ENCODE measurements at places on chromosomes 2 and 18. TPM values are rescaled to one million over a fixed set of nuclear protein-coding genes. Genes with fewer than 3 reads are reported as not detected.

GRCh38 chr18:7619676-7620075 lies 52.6 kb downstream of the PTPRM start:
- H3K4me3 ChIP-seq, result no peak overlapping the region
- peaks cover 3% of the 10 kb centered on the region for H3K4me1 ChIP-seq
- H3K27me3 ChIP-seq, result no peaks in the 10 kb centered on the region
- H3K36me3 ChIP-seq, result no peaks in the 10 kb centered on the region
- no peak for DNase-seq
- no peak overlapping the region for H3K27ac ChIP-seq

DNA sequence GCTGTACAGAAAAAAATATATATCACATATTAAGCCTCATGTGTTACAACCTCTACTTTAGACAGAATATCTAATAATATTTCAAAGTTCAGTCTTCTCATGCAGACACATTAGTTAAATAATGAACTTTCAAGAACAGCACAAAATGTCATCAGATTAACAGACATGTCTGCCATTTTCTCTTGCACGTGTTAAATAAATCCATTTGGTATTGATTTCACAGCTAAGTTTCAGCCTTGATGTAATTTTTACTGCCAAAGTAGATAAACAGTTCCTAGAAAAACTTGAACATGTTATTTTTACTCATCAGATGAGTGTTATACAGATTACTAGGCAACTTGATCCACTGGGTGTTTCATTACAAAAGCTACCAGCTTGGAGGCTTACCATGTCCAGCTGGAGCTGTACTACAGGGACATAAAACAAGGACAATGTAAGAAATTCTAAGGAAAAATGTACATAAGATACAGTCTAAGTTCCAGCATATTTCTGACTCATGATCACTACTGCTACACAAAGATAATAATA lies 290.7 kb upstream of the DDX18 start:
- H3K4me3 ChIP-seq, result no peak overlapping the region
- DNase-seq, result no peak
- H3K36me3 ChIP-seq, result no peaks in the 10 kb centered on the region
- no peaks in the 10 kb centered on the region for H3K4me1 ChIP-seq

DNA sequence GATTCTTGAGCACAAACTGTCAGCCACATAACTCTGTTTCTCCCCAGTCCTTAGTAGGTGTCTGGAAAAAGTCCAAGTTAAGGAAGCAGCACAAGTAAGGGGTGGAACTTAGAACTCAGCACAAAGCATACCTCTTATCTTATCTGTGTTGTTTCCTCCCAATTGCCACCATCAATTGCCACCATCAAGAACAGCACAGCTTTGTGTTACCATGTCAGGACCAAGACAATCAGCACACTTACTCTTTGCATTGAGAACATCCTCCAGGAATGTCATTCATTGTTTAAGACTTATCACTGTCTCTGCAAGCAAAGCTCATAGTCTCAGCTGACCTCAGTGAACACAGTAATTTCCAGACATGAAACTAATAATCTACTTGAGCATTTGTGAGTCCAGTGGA lies 212.7 kb upstream of the FSHR start:
- H3K4me3 ChIP-seq, result no peak overlapping the region
- no peaks in the 10 kb centered on the region for H3K27me3 ChIP-seq
- no peak overlapping the region for H3K27ac ChIP-seq

GPR39 gene
- 0.42 TPM for total RNA-seq

DYNAP gene
- not detected for total RNA-seq
